Stimulated activated CD8-positive, alpha-beta memory T cell treated with anti-CD3 and anti-CD28 coated beads, Interleukin-7, amount 100 ng/mL, for 4 hours (primary cell): ENCODE measurements at places on chromosomes 12 and 14.

GRCh38 chr14:36944307-36945010 is 227.9 kb downstream of the SLC25A21 start:
- DNase-seq = no peak

GRCh38 chr14:89283327-89284060 is 133.5 kb downstream of the FOXN3 start:
- DNase-seq = no peak

DNA sequence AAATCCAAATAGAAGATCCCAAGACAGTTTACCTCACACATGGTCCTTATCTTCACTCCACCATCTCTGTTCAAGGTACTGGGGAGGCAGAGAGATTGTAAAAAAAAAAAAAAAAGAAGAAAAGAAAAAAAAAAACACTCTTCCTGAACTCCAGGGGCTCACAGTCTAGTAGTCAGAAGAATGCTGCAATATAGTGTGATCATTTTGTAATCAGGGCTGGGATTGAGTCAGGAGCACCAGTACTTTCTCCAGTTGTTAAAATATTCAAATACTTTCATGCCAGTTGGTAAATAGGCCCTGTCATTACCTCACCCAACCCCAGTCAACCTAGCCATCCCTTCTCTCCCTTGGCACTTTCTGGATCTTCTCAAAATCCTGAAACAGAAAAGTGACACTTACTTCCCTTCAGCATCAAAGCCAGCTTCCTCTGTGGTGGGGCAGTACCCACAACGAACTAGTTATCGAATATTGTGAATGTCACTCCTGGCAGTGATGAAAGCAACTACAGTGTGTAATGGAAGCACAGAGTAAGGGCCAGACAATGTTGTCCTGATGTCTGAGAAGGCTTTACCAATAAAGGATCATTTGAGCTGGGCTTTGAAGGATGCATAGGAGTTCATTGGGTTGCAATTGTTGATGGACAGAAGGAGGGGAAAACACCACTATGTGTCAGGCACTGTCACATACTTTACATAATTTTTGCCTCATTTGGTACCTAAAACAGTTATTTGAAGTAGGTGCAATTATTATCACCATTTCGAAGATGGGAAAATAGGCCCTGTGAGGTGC is 44.3 kb upstream of the HSPB8 start:
- DNase-seq = no peak

GRCh38 chr12:13835652-13836051 is 145.8 kb downstream of the GRIN2B start:
- no peak for DNase-seq

DNA sequence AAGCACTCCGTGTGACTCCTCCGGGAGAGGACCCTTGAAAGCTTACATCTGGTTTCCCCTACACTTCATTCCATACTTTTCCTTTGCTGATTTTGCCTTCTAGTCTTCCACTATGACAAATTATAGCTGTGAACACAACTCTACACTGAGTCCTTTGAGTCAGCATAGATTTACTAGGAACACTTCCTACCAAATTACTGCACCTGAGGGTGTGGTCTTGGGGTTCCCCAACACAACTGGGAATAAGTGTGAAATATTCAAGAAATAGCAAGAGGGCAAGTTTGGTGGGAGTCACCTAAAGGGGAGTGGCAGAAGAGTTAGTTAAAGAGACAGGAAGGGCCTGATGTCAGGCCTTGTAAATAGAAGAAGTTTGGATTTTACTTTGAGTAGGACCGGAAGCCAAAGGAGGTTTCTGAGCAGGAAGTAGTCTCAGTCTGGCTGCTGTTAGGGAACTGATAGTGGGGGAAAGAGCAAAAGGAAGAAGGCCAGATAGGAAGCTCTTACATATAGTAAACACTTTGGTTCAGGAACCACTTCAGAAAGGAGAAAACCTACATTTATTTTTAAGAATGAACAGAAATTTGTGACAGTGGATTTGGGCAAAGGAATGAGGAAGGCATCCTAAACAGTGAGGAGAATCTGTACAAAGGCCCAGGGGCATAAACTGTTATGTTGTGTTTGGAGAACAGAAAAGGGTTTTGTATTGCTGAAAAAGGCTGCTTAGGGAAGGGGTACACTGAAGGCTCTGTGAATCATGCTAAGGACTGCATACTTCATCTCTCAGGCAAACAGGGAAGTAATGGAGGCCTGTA is 14.2 kb downstream of the SEL1L start:
- no peak for DNase-seq

DNA sequence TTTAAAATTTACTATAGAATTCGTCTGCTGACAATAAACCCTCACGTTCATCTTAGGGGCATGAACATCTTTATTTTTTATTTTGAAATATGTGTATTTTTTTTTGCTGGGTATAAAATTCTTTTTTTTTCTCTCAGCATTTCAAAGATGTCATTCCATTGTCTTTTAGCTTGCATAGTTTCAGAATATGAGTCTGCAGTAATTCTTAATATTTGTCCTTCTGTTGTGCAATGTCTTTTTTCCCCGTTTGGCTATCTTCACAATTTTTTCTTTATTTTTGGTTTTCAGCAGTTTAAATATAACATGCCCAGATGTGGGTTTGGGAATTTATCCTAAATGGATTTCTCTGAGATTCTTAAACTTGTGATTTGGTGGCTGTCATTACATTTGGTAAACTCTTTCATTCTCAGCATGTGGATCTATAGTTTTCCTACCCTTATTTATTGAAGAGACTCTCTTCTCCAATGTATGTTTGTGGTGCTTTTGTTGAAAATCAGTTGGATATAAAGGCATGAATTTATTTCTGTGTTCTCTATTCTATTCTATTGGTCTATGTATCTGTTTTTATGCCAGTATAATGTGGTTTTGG is 37.8 kb upstream of the PLBD1 start:
- no peak for DNase-seq

DNA sequence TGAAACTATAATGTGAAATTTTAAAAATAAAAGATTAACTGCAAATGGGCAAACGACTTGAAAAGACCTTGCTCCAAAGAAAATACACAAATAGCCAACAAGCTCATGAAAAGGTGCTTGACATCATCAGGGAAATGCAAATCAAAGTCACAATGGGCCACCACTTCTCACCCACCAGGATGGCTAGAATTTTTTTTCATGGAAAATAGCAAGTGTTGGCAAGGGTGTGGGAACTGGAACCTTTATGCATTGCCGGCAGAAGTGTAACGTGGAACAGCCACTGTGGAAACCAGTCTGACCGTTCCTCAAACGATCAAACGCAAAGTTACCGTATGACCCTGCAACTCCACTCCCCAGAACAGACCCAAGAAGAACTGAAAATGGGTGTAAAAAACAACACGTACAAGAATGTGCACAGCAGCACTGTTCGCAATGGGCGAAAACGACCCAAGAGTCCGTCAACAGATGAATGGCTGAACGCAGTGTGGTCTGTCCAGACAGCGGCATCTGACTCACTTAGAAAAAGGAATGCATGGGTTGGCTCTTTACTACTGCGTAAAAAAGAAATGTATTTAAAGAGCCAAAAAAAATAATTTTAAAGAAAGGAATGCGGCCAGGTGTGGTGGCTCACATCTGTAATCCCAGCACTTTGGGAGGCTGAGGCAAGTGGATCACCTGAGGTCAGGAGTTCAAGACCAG is 40.2 kb downstream of the SCARB1 start:
- no peak for DNase-seq

DNA sequence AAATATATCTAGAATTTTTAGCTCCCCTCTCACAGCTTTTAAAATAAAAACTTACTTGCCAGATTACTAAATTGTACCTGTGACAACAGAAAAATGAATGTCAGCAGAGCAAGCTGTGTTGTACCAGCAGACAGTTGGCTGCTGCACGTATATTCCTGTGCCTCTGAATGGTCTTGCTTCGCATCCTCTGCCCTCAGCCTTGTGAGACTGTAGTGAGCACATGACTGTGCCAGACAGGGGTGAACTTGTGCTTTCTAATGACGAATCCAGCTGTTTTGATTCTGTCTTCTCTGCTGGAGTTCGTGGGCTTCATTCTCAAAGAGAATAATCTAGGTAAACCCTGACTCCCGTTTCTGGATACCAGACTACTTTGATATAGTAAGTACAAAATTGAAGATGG is 58.3 kb upstream of the FRMD6 start:
- DNase-seq = no peak

DNA sequence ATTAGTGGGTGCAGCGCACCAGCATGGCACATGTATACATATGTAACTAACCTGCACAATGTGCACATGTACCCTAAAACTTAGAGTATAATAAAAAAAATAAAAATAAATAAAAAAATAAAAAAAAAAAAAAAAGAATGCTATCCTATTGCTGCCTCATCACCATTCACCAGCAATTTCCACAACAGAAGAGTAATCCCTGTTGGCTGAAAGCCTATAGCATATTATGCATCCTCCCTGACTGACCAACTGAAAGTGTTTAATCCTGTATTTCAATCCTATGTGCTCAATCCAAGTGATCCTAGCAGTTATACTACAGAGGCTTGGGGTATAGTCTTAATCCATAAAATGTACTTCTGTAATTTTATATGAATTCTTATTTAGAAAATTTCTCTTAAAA is 18.5 kb downstream of the DICER1 start:
- no peak for DNase-seq

- DNase-seq = no peak
Measured at GRCh38 chr12:98109266-98109665, 406.1 kb upstream of the TMPO start.

- DNase-seq = no peak
Measured at GRCh38 chr12:32583534-32583933, 95.6 kb upstream of the DNM1L start.

- no peak for DNase-seq
Measured at GRCh38 chr14:68361231-68361630, 431.6 kb downstream of the ZFP36L1 start.

- no peak for DNase-seq
Measured at GRCh38 chr14:105733081-105734065, 207.0 kb downstream of the TMEM121 start.

- DNase-seq = no peak
Measured at GRCh38 chr12:9872742-9873141, 3.6 kb upstream of the CLEC2B start.

DNA sequence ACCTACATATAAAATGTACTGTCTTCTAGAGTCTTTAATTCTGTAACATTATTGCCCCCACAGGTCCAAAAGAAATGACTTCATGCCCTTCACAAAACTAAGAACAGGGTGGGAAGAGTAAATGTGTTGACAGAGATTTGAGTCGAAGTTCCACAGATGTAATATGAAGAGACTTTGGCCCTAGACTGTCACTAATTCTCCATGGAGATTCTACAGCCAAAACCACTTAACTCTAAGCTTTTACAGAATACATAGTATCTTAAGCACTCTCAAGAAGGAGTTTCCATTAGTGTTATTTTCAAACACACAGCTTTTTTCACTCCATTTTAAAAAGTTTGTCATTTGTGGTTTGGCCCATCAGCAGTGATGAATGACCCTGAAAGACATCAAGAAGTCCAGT is 56.3 kb downstream of the ABCC9 start:
- DNase-seq = no peak
